ENCODE measurements at places on chromosomes 7 and 10.

- DNase-seq = no peak
Observed at GRCh38 chr10:100805543-100806355, 60.4 kb downstream of the PAX2 start.

DNA sequence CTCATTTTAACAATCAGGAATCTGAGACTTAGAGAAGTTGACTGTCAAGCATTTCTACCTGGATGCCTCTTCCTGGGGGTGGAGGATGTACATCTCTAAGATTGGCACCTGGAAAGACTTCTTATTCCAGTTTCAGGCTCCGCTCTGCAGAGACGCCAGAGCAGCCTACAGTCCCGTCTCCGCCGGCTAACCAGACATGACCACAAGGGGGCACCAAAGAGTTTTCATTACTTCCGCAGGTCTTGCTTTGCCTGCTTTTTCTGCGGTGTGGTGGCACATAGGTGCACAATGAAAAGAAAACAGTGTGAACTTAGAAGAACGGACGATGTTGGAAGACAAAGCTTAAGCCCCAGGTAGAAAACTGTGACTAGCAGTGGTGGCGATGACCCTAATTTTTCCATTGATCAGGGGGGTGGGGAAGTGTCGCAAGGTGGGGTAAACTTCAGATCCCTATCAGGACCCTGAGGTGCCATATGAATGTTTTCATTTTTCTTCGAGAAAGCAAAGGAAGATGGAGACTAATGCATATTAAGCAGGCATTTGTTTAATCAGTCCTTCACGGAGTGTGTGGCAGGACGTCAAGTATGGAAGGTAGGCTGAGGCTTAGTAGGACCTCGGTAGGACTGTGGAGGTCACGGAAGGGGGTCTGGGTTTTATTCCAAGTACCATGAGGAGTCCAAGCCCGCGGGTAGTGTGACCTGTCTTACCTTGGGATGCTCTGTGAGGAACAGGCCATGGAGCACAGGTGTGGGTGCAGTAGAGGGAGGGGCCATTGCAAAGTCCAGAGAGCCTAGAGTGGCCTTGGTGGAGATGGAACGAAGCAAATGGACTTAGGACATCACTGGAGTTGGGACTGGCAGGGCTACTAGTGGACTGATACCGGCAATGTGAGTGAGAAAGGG, 60.1 kb upstream of the SORCS3 start:
- DNase-seq = peak; percentile 83

DNA sequence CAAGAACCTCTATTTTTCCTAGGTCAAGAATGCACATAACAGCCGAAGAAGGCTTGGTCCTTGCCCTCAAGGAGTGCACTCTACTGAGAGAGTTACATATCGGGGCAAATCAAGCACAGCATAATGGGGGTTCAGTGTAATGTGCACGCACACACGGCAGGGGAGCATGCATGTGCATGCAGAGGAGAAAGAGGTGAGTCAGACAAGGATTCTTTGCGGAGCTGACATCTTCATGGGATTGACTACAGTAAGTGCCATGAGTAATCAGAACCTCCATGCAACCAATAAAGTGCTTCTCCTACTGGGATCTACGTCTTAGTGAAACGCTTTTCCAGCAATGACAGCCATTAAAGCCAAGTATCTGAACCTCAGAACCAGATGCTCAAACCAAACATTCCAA, 123.6 kb downstream of the RNF216 start:
- DNase-seq = no peak

GRCh38 chr10:101256387-101256786, 27.1 kb upstream of the LBX1 start:
- DNase-seq = no peak

DNA sequence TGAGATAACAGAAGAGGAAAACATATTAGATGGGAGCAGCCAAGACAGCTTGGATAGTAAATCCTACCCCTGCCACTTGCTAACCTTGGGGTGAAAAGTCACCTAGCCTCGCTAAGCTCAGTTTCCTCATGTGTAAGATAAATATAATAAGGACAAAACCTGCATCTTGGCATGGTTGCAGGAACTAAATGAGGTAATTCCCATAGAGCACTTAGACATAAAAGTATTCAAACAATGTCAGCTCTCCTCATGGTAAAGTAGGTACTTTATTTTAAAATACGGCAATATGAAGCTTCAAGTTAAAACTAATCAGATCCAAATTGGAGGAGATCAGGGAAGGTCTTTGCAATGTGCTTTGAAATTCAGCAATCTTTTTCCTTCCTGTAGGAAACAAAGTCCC, 113.1 kb downstream of the USP6NL start:
- DNase-seq = no peak

DNA sequence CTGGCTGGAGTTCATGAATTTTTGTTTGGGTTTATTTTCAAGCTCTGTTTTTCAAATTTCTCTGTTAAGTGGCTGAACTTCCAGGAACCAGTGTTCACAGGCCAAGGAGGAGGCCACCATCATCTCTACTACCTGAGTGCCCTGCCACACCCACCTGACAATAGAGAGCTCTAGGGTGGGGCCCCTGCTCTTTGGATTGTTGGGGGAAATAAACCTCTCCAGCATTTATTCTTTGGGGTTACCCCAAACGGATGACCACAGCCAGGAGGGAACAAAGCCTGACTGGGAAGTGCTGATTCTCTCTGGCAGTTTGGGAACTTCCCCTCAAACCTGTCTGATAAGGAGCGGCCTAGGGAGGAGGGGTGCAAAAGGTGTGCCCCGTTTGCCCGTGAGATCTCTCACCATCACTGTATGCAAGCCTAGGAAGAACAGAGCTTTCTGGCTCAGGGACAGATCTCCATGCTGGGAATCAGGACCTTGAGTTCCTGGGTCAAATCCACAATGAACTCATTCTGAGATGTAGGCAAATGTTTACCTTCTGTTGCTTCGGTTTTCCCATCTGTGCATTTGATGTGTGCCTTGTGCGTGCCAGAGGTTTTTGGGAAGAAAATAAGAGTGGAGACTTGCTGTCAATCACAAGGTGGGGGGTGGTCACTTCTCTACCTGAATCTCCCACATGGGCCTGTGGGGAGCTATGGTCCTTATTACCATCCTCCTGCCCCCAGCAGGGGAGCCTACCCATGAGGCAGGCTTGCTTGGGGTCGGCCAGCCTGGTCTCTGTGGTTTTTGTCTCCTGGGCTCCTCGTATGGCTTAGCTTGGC, 27.7 kb upstream of the PDCD4 start:
- no peak for DNase-seq

DNA sequence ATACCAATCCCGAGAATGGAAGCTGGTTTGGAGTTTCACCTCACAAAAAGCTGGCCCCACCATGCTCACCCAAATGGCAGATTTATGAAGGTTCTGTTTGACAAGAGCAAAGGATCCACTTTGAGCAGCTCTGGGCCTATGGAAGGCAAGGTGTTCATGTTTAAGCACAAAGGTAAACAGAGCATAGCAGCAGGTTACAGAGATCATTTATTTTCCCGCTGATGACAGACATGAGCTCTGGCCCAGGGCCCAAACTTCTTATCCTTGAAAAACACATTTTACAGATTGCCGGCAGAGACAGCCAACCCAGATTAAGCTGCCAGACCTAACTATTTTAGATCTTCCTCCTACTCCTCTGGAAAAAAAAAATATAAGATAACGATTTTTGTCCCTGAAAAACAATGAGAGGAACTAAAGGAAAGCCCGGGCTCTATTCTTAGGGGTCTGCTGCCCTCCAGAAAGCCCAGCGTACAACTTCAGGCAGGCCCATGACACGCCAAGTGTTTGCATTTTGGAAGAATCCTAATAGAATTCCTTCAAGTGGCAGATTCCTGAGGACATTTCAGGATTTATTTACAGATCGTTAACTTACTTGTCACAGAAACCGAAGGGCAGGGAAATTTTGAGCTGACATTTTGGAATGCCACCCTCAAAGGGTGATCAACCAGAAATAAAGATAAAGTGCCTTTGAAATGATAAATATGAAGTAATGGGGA, 40.0 kb downstream of the SYPL1 start:
- no peak for DNase-seq

DNA sequence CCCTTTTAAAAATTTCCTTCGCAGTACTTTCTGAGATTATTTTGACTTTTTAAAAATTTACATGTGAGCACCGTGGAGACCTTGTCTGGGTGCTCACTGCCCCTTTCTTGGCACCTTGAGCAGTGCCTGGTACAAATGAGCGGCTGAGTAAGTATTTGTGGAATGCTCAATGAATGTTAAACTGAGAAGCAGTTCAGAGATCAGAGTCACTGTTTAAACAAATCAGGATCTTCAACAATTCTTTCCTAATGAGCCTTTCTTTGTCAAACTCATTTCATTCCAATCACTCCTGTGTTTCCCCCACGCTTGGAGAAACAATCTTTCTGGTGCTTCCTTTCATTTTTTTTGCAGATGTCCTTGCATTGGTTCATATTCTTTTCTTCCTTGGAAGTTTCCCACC, 611.3 kb upstream of the GALNT17 start:
- DNase-seq = no peak

DNA sequence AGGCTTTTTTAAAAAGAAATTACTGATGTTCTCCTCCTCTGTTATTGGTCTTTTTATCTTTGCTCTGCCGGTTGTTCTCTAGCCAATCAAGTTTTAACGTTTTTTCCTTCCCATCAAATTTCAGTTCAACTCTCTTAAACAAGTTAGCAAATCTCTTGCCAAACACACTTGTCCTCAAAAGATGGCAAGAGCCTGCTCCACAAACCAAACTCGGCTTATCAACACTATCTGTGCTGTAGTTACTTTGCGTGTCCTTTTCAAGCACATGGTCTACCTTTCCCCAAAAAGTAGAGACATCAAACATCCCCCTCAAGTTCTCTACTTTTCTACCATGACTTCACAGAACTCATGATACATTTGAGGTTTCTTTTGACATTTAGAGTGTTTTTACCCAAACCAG, 71.3 kb downstream of the OSBPL3 start:
- DNase-seq = no peak

DNA sequence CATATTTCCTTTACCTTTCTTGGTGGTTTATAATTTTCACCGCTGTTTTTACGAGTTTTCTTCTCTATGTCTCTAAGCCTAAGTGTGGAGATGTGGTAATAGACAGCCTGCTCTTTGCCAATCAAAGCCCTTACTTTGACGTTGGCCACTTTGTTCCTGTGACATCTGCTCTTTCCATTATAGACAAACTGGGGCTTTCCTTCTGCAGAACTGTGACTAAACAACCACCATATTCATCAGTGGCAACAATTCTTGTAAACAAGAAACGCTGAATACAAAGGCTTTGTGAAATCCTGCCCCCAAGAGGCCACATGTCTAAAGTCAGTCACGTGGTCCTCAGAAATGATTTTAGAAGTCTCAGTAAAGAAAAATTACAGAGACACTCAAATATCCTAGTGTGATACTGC, 59.6 kb upstream of the CAPZA2 start:
- DNase-seq = no peak

DNA sequence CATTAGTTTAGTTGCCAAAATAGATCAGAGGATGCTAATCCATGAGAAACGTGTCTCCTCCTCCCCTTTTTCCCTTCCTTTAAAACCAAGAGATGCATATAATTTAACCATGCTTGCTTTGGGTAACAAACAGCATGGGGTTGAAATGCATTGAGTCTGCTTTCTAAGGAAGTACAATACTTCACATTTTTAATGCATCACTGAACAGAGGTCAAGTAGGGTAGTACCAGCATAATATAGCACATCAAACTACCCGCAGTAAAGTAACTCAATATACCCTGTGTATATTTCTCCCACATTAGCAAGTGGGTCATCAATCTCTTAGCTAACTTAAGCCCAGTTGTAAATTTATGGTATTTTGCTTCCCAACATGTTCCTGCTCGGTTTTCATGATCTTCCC, 239.3 kb upstream of the SEMA3C start:
- DNase-seq = peak; percentile 26

- no peak for DNase-seq
Observed at GRCh38 chr7:98733036-98733435, 116.0 kb downstream of the NPTX2 start.

DNA sequence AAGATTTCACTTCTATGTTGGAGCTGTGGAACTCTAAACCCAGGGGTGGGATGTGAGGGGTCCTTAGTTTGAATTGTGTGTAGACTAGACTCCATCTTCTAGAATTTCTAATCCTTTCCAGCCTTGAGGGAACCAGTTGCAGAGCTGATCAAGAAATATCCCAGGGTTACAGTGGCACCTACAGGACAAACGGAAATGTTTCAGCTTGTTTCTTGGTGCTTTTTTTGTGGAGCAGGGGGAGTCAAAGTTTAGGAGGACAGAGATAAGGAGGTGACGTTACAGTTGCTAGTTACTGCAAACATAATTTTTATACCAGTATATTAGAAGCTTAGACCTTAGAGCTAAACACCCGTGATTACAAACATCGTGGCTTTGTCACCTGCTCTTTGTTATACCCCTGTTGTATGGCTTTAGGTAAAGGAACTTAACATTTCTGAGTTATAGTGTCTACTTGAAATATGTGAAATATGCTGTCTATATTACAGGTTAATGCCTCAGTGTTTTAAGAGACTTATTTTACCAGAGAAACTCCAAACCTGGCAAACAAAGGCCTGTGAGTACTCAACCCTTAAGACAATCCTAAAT, 84.5 kb upstream of the DYNC1I1 start:
- DNase-seq = peak; percentile 35

GRCh38 chr10:7856678-7857077, 38.4 kb downstream of the TAF3 start:
- no peak for DNase-seq

GRCh38 chr10:8327140-8327423, 272.6 kb downstream of the GATA3 start:
- no peak for DNase-seq

DNA sequence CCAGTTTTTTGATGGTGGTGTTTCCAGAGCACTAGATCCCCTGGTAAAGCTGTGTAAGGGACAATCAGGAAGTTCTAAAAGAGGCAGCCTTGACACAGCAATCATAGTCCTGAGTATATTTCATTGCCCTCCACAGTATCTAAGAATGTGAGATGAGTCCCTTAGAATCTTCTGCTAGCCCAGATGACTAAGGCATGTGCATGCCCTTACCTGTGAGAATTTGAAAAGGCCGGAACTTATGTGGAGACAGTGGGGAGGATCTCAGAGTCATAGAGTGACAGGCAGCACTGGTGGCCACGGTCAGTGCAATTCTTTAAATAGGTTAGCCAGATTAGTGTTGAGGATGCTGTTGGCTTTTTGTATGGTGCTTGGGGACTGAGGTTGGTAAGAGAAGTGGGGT, 361.4 kb upstream of the VSTM2A start:
- no peak for DNase-seq

GRCh38 chr7:107173691-107174406, 5.0 kb downstream of the HBP1 start:
- DNase-seq = no peak

DNA sequence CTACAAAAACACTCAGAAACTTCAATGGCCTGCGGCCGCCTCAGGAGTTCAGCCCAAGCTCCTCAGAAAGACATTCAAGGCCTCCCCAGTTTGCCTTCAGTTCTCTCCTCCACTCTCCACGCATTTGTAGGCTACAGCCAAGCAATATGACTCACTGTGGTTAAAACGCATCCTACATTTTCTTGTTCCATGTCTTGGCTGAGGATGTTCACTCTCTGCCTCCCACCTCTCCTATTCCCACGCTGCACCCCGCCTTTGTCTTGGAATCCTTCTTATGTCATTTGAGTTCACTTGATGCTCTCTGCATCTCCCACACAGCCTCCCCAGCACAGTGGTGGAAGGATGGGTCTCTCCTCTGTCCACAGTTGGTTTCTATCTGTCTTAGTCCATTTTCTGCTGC, 184.8 kb downstream of the NPSR1 start:
- DNase-seq = no peak

- DNase-seq = peak; percentile 14
Observed at GRCh38 chr10:28179006-28179742, 123.7 kb downstream of the MPP7 start.

GRCh38 chr10:72088889-72089575, 681 bp upstream of the SPOCK2 start:
- no peak for DNase-seq

- DNase-seq = no peak
Observed at GRCh38 chr10:73859784-73860491, 14.4 kb downstream of the CAMK2G start.

All from retina (tissue), 1 donor.